Esophagus squamous epithelium (tissue), 5 donors: ENCODE measurements at places on chromosomes 11 and 22.

GRCh38 chr11:84722583-84723108 lies 904.5 kb downstream of the DLG2 start:
- no peak for DNase-seq

- DNase-seq, result no peak
Observed at GRCh38 chr11:58061813-58062212, 31.1 kb downstream of the OR6Q1 start.

GRCh38 chr11:47552056-47552565 lies 821 bp downstream of the CELF1 start:
- DNase-seq, result no peak

DNA sequence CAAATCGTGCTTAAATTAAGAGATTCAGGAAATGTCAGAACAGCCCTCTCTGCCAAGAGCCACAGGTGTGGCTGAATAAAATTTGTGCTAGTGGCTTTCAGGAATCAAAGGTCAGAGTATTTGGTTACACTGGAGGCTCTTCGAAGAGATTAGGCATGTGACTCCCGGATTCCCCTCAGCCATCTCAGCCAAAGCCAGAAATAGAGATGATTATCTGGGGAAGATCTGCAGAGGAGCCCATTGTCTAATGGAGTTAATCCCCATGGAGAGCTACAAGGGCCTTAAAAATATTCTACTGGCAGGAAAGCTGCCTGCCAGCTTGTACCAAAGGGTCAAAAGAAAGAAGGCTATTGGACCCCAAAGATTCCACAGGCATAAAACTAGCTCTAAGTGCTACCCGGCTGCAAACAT lies 1259.5 kb downstream of the TBC1D22A start:
- no peak for DNase-seq

GRCh38 chr11:35615921-35616900 lies 2.0 kb upstream of the FJX1 start:
- no peak for DNase-seq

GRCh38 chr11:11995601-11996000 lies 12.8 kb downstream of the DKK3 start:
- no peak for DNase-seq

GRCh38 chr22:47367107-47367690 lies 604.7 kb downstream of the TBC1D22A start:
- no peak for DNase-seq

- DNase-seq, result no peak
Observed at GRCh38 chr11:57786436-57786835, 24.8 kb downstream of the CTNND1 start.

DNA sequence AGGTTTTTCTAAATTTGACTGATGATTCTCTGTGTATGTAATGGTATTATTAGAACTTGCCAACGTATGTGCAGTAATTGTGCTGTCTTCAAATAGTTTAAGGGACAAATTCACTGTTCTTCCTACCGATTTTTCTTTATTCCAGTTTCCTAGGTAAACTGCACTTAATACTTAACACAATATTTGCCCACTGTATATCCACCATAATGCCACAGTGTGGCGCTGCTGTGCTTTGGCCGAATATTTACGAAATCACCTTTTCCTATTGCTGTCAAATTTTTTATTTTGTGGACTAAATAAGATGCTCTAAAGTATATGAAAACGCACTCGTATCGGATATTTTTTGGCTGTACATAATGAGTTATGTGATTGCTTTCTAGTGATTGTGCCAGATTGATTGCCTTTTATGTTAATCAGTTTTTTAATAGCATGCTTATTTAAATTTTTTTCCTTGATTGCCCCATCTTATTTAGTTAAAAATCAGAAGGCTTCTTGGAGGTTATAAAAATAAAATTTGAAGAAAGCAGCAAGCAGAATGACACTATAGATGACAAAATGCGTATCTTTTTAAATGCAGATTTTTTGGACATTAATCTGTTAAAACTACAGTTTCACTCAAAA lies 10.5 kb downstream of the AASDHPPT start:
- DNase-seq, result no peak

GRCh38 chr11:79594834-79595233 lies 154.0 kb upstream of the TENM4 start:
- DNase-seq, result no peak
